ENCODE measurements at places on chromosomes 12 and 14.

GRCh38 chr14:92443167-92443566 is 70.4 kb upstream of the RIN3 start:
- no peak for DNase-seq

DNA sequence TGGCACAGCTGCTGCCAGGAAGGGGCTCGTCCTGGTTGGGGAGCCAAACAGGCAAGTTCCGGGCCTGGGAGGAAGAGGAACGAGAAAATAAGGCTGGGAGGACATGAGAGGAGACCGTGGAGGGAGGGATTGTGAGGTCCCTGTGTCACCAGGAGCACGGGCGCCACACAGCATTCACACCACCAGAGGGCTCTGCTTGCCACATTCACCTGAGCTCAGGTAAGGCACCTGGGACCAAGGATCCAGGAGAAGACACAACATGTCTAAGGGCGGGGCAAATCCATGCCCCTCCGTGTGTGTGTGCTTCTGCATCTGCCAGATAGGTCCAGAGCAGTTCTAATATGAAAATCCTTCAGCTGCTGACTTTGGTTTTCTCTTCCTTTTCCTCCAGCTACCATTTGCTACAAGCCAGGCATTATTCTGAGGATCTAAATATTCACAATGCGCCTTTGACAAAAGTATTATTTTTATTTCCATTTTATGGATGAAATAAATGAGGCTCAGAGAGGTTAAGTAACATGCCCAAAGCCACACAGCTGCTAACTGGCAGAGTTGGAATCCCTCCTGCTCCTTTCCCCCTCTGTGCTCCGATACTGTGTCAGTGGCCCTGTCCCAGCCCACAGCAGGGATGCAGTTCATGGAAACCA is 14.6 kb downstream of the RAPGEF3 start:
- peak; percentile 68 for DNase-seq

DNA sequence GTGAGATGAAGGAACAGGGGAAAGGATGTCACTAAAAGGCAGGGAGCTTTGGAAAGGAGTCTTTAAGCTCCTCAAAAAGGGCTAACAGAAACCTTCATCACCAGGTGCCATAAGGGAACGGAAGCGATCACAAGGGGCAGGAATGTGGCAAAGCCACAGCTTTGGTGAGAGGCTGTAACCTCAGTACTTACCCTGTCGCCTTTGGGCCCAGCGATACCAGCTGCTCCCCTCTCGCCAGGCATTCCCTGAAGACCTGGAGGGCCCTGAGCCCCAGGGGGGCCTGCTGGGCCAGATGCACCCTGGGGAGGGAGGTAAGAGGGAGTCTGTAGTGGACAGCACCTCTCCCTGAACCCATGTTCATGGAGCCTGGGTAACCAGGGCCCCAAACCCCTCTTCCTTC is 18.9 kb downstream of the TMEM106C start:
- DNase-seq = no peak

DNA sequence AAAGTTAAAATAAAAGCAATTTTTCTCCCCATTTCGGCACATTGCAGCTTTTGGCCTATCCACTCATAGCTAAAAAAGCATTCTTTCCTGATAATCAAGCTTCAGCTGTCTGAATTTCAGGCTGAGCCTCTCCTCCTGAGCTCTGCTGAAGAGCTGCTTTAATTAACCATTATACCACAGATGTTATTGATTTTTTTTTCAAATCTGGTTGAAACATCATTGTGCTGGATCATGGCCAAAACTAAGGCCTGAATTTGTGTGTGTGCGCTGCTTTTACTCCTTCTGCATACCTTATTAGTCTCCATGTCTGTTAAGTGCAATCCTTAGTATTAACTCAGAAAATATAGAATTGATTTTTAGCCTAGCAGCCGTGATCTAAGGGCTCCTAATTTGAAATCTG is 52.3 kb downstream of the MBIP start:
- no peak for DNase-seq

- DNase-seq = peak; percentile 56
These were observed 6.8 kb upstream of the RNU7-1 start for GRCh38 chr12:6936636-6937480.

DNA sequence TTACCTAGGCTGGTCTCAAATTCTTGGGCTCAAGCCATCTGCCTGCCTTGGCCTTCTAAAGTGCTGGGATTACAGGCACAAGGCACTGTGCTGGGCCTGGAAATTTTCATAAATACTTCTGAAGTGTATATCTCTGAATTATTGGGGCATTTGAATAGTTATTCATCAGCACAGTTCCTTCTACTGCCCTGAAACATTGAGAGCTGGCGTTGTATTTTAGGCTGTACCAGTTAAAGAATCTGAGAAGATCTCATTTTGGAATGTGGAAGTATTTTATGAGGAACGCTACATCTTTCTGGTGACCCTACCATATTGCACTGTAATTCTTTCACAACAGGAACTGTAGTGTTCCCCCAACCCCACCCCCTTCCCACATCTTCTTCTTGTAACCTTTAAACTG is 349.0 kb upstream of the RGS6 start:
- DNase-seq = no peak
